ENCODE measurements at places on chromosomes 3 and 15.

GRCh38 chr3:126446791-126447190 lies 28.9 kb downstream of the ZXDC start:
- no peak for DNase-seq

GRCh38 chr15:69032703-69033373 lies 18.3 kb downstream of the NOX5 start:
- no peak for DNase-seq

DNA sequence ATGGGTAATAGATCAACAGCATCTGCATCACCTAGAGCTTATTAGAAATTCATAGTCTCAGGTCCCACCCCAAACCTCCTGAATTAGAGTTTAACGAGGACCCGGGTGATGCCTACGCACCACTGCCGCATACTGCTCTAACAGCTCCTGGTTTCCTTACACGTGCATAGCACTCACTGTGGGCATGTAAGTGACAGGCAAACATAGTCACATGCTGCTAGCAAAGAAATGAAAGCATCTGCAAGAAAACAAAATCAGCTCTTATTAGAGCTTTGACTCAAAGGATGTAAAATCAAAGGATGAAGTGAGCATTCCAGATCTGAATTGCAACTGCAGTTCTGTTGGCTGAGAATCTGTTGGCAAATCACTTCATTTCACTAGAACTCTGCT lies 19.1 kb upstream of the RIOX2 start:
- DNase-seq, result no peak

GRCh38 chr3:350871-351371 lies 154.4 kb downstream of the CHL1 start:
- no peak for DNase-seq

- no peak for DNase-seq
Measured at GRCh38 chr15:60551781-60552161, 72.8 kb upstream of the ICE2 start.

DNA sequence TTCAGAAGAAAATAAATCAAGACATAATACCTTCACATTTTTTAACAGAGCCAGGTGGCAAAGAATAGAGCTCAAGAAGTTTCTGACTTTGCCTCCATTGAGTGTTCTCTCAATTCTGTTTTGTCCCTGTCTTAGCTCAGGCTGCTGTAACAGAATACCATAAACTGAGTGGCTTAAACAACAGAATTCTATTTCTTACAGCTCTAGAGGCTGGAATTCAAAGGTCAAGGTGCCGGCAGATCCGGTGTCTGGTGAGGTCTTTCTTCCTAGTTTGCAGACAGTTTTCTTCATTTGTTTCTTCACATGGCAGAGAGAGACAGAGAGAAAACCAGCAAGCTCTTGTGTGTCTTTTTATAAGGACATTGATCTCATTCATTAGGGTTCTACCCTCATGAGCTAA lies 25.6 kb downstream of the IQCH start:
- DNase-seq, result no peak

- DNase-seq, result no peak
Measured at GRCh38 chr3:63559884-63560283, 92.6 kb upstream of the SNTN start.

DNA sequence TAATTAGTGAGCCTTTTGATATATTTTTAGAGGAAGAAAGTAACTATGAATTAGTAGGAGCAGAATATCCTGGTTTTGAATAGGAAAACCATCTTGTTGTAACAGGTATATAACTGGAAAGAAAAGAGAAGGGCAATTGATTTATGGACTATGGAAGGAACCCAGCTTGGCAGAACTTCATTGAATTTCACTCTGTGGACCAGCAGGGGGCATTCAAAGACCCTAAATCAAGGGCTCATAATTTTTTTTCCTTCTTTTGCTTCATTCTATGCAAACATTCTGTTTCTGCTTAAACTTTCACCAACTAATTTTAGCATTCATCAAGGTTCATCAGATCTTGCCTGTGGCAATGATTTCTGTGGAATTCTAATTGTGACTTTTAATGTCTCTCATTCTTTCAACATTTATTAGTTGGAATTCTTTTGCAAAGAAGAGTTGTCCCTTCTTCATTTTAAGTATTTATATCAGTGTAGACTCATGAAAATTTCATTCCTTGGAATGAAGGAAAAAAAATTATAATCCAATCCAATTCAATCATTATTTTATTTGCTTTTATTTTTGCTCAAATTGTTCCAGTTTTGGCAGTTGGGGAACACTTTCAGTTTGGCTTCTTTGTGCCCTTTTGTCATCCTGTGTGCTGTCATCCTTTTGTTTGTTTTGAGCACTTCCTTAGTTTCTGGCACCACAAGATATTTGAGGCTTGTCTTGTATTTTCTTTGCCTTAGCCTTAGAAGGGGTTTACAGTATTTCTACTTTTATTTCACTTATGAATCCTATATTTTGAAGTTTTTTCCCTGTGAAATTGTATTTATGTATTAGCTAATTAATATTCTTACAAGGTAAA lies 30.4 kb downstream of the NXPE3 start:
- DNase-seq, result no peak

GRCh38 chr3:138367911-138368310 lies 19.5 kb downstream of the MRAS start:
- DNase-seq, result no peak

DNA sequence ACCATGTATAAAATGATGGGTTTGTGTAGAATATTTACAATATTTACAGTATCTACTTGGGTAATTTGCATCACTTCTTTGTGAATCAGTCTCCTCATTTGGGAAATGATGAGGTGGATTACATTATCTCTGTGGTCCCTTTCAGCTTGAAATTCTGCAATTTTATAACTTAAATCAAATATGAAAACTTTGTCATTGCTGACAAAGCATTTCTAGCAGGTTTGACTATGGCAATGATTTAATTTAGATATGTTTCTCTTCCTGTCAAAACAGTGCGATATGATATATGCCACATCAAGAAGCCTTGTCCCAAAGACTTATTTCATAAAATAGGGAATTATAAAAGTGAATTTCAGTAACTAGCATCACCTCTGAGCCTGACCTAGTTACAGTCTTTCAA lies 315.8 kb upstream of the MEIS2 start:
- no peak for DNase-seq

- peak; percentile 11 for DNase-seq
Measured at GRCh38 chr3:16309558-16309957, 44.5 kb downstream of the OXNAD1 start.

- no peak for DNase-seq
Measured at GRCh38 chr3:190558796-190559195, 44.9 kb downstream of the IL1RAP start.

GRCh38 chr15:52031556-52031955 lies 12.5 kb downstream of the MAPK6 start:
- no peak for DNase-seq

DNA sequence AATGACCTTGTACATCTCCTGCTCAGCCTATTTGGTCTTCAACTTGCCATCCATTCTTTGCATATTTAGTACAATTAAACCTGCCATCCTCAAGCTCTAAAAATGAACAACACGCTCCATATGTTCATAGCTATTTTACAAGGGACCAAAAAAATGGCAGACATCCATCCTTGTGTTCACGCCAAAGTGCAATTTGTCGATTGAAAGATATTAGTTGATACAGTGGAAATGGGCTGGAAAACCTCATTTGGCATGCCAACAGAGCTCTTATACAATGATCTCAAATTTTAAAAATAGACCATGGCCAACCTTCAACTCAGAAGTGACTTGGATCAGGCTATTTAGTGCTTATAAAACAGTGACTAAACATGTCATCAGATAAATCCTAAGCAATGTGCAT lies 413.6 kb upstream of the ARL6 start:
- DNase-seq, result no peak

GRCh38 chr3:39079530-39079929 lies 27.7 kb downstream of the WDR48 start:
- DNase-seq, result no peak

DNA sequence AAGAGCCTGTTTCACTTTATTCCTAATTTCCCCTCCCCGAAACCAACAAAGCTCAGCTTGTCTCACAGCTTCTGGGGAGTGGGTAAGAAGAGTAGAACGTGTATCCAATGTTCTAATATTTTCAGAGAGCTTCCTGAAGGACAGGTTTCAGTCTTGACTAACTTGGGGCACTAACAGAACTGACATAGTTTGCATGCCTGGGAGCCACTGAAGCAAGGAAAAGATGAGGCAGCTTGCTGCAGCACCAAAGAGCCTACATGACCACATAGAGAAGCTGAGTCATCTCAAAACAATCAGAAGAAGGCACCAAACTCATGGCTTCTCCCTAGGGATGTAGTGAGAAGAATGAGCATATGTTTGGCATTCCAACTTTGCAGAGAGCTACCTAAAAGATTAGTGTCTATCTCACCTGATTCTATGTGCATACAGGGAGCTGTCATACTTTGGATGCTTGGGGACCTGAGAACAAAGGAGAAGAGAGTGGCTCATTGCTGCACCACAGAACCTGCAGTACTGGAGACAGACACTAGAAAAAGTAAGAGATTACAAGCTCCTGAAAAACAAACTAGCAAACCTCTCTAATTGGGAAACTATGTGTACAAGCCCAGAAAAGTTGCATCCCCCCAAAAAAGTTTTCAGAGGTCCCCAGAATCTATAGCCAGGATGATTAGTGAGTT lies 86.9 kb downstream of the DCLK3 start:
- DNase-seq, result no peak

DNA sequence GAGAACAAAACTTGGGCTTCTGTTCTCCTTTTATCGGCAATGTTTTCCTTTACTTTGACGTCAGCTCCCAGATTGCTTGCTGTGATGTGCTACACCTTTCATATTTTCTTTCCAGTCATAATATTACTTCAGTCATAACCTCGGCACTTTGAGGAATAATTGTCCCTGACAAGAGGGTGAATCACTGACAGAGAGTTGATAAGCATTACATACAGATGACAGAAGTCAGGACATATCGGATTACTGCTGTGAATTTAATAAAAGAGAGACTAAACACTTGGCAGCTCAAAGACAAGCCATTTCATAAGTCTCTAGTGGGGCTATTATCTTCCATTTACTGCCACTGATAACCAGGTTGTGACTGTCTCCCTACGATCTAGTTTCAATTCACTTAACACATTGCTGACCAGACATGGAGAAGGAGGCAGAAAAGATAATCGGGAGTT lies 362.1 kb upstream of the ARRDC4 start:
- DNase-seq, result no peak

GRCh38 chr15:24835301-24835700 lies 119.5 kb upstream of the SNRPN start:
- DNase-seq, result no peak

GRCh38 chr3:55477306-55478303 lies 9.5 kb downstream of the WNT5A start:
- no peak for DNase-seq

DNA sequence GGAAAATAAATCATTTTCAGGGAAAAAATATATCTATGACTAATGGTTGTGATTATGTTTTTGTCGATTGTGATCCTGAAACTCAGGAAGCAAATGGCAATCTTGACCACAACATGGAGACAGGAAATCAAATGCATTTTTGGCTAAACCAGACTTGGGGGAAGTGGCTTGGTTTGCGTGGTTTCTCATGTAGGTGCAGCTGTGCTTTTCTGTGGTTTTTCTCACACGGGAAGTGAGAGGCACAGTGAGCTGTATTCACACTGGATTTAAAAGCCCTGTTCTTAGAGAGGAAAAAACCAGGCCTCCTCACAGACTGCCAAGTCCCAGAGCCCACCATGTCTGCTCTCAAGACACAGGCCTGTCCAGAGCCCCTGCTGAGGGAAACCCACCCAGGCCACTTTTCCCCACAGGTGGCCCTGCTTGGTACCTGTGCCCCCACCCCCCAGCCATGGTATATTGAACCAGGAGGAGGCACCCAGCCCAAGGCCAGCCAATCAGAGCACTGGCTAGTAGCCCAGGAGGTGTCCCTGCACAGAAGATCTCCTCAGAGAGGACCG lies 46.1 kb downstream of the BTD start:
- DNase-seq, result no peak

DNA sequence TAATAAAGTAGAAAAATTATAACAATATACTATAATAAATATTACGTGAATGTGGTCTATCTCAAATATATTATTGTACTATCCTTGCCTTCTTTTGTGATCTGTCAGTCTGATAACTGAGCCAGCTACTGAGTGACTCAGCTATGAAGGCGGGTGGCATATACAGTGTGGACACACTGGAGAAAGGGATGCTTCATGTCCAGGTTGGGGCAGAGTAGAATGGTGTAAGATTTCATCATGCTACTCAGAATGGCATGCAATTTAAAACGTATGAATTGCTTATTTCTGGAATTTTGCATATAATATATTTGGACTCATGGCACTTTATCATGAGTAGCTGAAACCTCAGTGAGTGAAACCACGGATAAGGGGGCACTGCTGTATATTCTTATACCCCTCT lies 172.9 kb upstream of the TBC1D5 start:
- DNase-seq, result no peak

- DNase-seq, result no peak
Measured at GRCh38 chr3:42894698-42895579, 11.0 kb upstream of the ZNF662 start.

DNA sequence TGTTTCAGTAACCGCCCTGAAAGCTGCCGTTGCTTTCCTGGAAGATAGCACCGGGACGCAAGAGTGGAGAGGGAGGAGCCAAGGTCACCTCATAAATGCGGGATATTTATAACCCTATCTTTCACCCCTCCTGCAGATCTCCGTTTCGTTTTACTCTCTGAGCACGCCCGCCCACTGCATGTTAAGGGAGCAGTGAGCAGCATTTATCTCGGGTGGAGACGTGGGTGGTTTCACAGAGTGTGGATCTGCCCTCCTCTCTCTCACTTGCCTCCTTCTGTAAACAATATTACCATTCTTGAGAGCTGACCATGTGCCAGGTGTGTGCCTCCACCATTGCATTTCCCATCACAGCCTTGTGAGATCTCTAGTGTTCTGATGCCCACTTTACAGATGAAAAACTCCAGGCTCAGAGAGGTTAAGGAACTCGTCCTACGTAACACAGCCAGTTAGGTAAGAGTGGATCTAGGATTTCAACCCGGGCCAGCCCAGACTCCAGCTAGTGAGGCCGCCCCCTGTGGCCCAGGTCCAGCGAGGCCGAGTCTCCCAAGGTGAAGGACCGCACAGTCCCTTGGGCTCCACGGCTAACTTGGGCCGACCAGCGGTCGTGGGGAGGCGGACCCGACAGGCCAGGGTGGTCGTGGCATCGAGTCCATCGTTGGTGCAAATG lies 16.9 kb upstream of the SEMA4B start:
- no peak for DNase-seq

GRCh38 chr15:30919877-30920550 lies 16.3 kb downstream of the FAN1 start:
- DNase-seq, result no peak

- no peak for DNase-seq
Measured at GRCh38 chr15:50353251-50353974, 1.6 kb downstream of the GABPB1 start.

DNA sequence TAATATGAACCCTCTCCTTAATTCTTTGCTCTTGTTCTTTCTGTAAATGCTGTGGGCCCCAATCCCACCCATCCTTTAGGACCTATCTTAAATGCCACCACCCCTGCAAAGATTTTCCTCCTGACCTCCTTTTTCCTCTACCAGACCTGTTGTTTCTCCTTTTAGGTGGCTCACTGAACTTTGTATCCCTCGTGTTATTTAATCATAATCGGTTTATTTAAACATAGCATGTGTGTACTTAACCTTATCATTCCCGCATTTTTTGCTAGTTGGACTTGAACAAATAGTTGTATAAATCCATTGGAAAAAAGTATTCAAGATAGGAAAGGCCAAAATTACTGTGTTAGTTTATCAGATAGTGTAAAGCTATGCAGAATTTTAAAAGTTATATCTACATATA lies 988 bp upstream of the NFKBIZ start:
- no peak for DNase-seq

GRCh38 chr3:13549623-13550422 lies 898 bp downstream of the FBLN2 start:
- DNase-seq, result peak; percentile 3

All from stimulated activated CD8-positive, alpha-beta memory T cell treated with anti-CD3 and anti-CD28 coated beads, Interleukin-7, amount 100 ng/mL, for 1 hour (primary cell).